ENCODE measurements at places on chromosomes 1 and 21. TPM values are rescaled to one million over a fixed set of nuclear protein-coding genes. Genes with fewer than 3 reads are reported as not detected.

Gene SAMSN1
- not detected for total RNA-seq

Gene SPATA17
- total RNA-seq: 1.00 TPM

Gene CTSS
- 3.2 TPM for total RNA-seq

Gene KRTAP13-4
- not detected for total RNA-seq

Gene GJA9
- under 0.01 TPM for total RNA-seq

Gene ARMH1
- 0.71 TPM for total RNA-seq

Gene PADI4
- not detected for total RNA-seq

Gene KCNAB2
- total RNA-seq: 3.7 TPM

Gene NBPF26
- total RNA-seq: 13.4 TPM

Gene XKR8
- total RNA-seq: 3.3 TPM

Gene GBP7
- total RNA-seq: not detected

Gene CLCNKB
- 0.14 TPM for total RNA-seq

Gene AQP10
- not detected for total RNA-seq

Gene LAMTOR2
- 86.5 TPM for total RNA-seq
